ENCODE measurements at places on chromosomes 5 and 9.

- no peak for DNase-seq
Observed at GRCh38 chr5:25669645-25670401, 1025.0 kb upstream of the CDH10 start.

DNA sequence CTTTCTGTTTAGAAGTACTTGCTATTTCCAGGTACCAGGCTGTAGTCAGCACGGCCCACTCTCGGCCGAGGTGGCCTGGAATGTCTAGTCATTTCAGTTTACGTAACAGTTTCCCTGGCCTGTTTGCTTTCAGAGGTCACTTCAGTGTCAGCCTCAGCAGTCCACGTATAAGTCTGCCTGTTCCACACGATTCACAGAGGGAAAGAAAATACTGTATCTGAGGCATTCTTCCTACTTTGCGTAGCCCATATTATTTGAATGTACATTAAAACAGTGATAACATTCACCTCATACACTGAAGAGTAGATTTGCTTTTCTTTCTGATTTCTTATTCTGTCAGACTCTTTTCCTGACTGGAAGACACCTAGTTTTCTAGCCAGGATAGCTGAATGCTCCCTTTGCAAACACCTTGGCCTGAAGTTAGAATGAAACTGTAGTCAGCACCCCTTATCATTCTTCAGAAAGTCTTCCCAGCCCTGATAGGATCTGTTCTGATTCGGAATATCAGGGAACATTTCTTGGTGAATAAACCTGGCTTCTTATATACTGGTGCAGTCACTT lies 140.9 kb downstream of the AOPEP start:
- no peak for DNase-seq

DNA sequence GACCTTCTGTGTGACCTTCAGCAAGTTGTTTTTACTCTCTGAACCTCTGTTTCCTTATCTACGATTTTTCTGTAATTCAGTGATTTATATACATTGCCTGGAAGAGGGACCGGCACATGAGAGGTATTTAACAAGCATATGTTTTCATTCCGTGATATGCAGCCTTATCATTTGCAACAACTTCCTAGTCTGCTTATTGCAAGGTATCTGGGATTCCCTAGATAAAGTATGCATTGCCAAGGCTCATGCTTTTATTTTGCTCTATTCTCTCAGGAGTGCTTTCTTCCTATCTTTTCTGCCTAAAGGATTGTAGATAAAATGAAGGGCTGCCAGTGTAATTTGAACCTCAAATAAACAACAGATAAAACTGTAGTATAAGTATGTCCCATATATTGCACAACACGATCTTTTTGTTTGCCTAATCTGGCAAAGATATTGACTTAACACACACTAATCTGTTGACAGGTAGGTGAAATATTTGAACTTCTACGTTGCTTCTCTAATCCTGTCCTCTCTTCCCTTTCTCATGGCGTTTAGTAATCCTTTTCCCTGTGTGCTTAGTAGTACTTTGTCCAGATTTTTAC lies 377.2 kb upstream of the TNC start:
- DNase-seq = no peak

DNA sequence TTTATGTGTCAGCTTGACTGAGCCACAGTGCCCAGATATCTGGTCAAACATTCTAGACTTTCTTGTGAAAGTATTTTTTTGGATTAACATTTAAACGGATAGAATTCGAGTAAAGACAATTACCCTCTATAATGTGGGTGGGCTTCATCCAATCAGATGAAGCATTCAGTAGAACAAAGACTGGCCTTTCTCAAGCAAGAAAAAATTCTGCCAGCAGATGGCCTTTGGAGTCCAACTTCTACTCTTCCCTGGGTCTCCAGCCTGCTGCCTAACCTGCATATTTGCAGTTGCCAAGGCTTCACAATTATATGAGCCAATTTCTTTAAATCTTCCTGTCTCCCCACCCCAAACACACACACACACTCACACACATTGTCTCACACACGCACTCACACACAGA lies 86.4 kb downstream of the MED10 start:
- no peak for DNase-seq

GRCh38 chr9:28073270-28073669 lies 500.0 kb upstream of the C9orf72 start:
- no peak for DNase-seq

GRCh38 chr5:13708906-13709305 lies 235.6 kb downstream of the DNAH5 start:
- no peak for DNase-seq

DNA sequence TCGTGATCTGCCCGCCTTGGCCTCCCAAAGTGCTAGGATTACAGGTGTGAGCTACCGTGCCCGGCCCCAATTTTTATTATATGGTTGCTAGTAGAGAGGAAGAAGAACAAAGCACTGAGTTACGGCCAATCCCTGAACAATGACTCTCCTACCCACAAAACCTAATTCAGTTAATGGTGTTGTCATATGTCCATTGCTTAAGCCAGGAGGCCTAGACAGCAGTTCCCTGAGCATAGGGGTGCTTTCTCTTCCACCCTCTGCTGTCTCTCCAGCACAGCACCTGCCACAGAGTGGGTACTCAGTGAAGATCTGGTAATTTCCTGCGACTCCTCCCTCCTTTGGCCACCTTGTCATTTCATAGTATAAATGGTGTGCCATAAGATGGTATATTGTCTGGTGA lies 21.4 kb upstream of the LTC4S start:
- no peak for DNase-seq

- DNase-seq = no peak
Observed at GRCh38 chr9:33687779-33688178, 107.6 kb upstream of the PRSS3 start.

- no peak for DNase-seq
Observed at GRCh38 chr9:76153339-76153738, 240.9 kb downstream of the RFK start.

GRCh38 chr9:98962861-98963260 lies 19.2 kb downstream of the COL15A1 start:
- DNase-seq = no peak

- no peak for DNase-seq
Observed at GRCh38 chr9:137945581-137945980, 68.0 kb downstream of the CACNA1B start.

DNA sequence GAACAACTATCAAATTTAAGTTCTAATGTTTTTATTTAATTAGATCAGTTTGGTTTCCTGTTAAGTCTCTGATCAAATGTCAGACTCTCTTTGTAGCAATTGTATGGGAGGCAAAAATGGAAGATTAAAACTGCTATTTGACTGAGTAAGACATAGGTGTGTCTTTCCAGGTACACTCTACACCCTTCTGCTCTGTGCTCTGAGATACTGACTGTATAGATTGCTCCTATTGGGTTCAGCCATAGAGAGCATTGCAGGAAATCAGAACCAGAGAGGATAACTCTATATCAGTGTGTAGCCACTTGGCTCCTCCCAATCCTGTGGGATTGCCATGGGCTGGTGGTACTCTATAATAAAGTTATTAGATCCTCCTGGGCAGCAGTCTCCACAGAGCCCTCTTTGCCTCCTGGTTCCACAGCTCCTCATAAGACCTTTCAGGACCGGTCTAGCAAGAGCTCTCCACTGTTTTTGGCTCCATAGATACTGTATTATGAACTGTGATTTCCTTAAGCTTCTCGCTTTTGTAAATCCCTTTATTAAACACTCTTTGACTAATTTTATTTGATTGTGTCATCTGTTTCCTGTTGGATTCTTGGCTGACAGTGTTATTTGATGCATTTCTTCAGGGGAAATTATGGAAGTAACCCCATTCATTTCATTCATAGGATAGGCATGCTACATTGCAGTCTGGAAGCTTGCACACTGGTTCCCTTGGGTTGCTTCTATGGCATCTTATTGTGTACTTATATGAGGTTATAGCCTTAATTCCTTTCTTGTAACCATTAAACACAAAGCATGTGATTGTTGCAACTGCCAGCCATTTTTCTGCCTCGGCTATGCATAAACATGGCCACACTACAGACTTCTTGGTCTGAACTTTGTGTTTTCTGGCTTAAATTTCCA lies 115.6 kb downstream of the VCAN start:
- no peak for DNase-seq

GRCh38 chr5:59755476-59755875 lies 138.1 kb downstream of the PDE4D start:
- no peak for DNase-seq

GRCh38 chr9:116103976-116104820 lies 49.4 kb upstream of the PAPPA start:
- no peak for DNase-seq
